Hippocampal formation (tissue), 2 donors: ENCODE measurements at places on chromosomes 3 and 15.

DNA sequence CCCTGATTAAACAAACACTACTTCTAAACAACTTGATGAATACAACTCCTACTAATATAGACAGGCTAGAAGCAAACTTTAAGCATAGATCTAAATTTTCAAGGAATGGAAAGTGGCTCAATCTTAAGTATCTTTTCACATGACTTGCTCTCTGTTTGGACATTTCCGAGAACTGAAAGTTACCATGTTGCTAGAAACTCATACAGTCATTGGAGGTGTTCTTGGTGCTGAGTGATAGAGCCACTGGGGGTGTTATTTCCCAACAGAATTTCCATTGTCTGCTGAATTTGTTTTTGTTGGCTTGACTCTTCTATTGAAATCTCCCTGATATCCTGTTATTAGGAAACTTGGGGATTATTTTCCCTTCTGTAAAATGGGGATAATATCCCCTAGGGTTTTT is 264.5 kb upstream of the RASGRP1 start:
- DNase-seq, result no peak

GRCh38 chr3:22536541-22536940 is 666.6 kb upstream of the UBE2E2 start:
- DNase-seq, result no peak

DNA sequence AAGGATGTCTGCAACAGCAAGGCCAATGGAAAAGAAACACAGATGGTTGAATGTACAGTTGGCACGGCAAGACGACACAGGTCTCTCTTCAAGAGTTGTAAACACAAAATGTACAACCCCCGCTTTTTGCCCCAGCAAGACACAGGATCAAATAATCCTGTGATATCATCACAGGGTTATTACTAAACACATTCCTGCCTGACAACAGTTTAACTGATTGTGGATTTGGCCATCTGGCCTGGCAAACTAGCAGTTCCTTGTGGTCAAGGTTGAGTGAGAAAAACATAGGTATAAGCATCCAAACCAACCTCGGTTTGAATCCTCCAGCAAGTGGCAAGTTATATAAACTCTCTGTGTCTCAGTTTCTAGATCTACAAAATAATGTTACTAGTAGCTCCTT is 23.4 kb downstream of the PARP16 start:
- DNase-seq, result no peak

DNA sequence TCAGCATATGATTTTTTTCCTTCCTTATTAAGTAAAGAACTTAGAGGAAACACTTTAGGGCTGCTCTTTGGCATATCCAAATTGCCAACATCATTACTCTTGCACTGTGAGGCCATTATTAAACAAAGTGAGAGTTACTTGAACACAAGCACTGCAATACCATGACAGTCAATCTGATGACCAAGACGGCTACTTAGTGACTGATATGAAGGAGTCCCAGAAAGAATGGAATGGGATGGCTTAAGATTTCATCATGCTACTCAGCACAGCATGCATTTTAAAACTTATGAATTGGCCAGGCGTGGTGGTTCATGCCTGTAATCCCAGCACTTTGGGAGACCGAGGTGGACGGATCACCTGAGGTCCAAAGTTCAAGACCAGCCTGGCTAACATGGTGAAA is 55.2 kb downstream of the FAM98B start:
- DNase-seq, result no peak

DNA sequence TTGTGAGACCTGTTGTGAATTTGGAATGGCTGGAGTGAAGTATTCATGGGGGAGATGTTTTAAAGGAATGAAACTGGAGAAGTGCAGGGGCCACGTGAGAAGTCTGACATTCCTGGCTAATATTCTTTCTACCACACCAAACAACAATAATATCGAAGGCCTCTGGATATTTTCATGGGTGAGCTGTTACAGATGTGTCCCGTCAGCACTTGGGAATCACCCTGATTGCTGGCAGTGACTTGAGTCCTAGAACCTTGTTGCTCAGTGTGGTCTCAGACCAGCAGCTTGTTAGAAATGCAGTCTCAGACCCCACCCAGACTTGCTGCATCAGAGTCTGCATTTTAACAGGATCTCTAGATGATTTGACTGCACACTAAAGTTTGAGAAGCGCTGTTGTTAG is 113.8 kb downstream of the ITPR1 start:
- no peak for DNase-seq

DNA sequence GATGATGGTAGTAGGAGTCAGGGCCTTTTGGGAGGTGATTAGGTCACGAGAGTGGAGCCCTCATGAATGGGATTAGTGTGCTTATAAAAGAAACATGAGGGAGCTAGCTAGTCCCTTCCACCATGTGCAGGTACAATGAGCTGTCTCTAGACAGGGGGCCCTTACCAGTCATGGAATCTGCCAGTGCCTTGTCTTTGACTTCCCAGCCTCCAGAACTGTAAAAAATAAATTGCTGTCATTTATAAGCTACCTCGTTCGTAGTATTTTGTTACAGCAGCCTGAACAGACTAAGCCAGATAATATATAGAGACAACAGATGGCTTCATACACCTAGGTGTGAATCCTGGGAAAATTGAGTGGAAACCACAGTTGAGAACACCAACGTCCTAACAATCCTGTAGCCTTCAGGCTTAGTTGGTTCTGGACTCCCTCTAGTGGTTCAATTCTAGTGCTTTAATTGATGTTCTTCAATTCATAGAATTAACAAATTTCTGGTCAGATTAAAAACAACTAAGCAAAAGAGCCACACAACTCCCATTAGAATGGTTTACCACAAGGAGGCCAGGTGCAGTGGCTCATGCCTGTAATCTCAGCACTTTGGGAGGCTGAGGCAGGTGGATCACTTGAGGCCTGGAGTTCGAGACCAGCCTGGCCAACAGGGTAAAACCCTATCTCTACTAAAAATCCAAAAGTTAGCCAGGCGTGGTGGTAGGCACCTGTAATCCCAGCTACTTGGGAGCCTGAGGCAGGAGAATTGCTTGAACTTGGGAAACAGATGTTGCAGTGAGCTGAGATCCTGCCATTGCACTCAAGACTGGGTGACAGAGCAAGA is 21.3 kb upstream of the GATM start:
- peak; percentile 87 for DNase-seq

DNA sequence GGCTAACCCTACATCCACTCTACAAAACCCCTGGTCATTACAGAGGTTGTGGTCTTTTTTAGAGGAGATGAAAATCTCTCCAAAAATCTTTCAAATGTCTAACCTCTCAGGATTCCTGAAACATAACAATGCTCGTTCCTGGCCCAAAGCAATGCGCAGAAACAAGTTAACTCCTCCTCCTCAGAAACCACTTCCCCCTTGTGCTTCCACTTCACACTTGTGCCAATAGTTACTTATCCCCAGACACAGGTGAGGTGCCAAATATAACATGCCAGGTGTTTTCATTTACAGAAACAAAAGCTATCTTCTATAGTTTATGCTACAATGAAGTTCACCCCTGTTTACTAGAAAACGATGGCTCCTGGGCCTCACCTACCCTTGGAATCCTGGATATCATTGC is 6.2 kb downstream of the NDUFAF1 start:
- DNase-seq, result no peak
